ENCODE measurements at places on chromosomes 11 and 22. TPM values are rescaled to one million over a fixed set of nuclear protein-coding genes. Genes with fewer than 3 reads are reported as not detected.

- H3K36me3 ChIP-seq, result no peaks in the 10 kb centered on the region
- no peaks in the 10 kb centered on the region for H3K27me3 ChIP-seq
- no peak overlapping the region for H3K27ac ChIP-seq
- no peak for DNase-seq
- H3K4me3 ChIP-seq, result no peak overlapping the region
- no peaks in the 10 kb centered on the region for H3K4me1 ChIP-seq
Measured at GRCh38 chr11:110787680-110788079, 75.4 kb upstream of the ARHGAP20 start.

- H3K27me3 ChIP-seq, result no peaks in the 10 kb centered on the region
- DNase-seq, result peak; percentile 15
- peaks cover 5% of the 10 kb centered on the region for H3K36me3 ChIP-seq
- H3K4me1 ChIP-seq, result peaks cover 52% of the 10 kb centered on the region
- no peak overlapping the region for H3K4me3 ChIP-seq
Measured at GRCh38 chr11:119262668-119263351, 54.1 kb downstream of the MCAM start.

DNA sequence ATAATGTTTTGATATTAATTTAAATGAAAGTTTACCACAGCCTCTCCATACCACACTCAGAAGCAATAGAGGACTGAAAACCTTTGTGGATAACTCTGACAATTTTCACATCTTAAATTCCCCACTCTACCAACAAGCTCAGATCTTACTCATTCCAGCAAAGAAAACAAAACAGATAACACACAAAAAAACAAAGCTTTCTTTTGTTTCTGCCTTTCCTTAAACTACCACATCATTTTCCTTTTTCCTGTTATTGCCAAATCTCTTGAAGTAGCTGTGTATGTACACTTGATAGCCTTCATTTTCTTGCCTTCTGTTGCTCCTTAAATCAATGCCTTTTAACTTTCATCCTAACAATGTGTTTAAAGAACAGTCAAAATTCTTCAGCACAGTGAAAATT, 484.9 kb downstream of the NTM start:
- no peak overlapping the region for H3K27ac ChIP-seq
- no peaks in the 10 kb centered on the region for H3K36me3 ChIP-seq
- no peak for DNase-seq
- no peaks in the 10 kb centered on the region for H3K4me1 ChIP-seq
- no peaks in the 10 kb centered on the region for H3K27me3 ChIP-seq

GRCh38 chr11:10696468-10697322, 3.1 kb upstream of the IRAG1 start:
- H3K27ac ChIP-seq, result no peak overlapping the region
- no peaks in the 10 kb centered on the region for H3K36me3 ChIP-seq
- DNase-seq, result no peak
- H3K4me3 ChIP-seq, result no peak overlapping the region

GRCh38 chr11:126268361-126268707, 361 bp downstream of the SRPRA start:
- peak overlapping the region; percentile 96 for H3K4me3 ChIP-seq
- DNase-seq, result no peak
- H3K36me3 ChIP-seq, result peaks cover 56% of the 10 kb centered on the region
- peak overlapping the region; percentile 97 for H3K27ac ChIP-seq
- peaks cover 41% of the 10 kb centered on the region for H3K4me1 ChIP-seq

- peaks cover 2% of the 10 kb centered on the region for H3K27me3 ChIP-seq
- no peak overlapping the region for H3K27ac ChIP-seq
- no peaks in the 10 kb centered on the region for H3K36me3 ChIP-seq
Measured at GRCh38 chr22:27262361-27262760, 539.2 kb downstream of the MN1 start.

DNA sequence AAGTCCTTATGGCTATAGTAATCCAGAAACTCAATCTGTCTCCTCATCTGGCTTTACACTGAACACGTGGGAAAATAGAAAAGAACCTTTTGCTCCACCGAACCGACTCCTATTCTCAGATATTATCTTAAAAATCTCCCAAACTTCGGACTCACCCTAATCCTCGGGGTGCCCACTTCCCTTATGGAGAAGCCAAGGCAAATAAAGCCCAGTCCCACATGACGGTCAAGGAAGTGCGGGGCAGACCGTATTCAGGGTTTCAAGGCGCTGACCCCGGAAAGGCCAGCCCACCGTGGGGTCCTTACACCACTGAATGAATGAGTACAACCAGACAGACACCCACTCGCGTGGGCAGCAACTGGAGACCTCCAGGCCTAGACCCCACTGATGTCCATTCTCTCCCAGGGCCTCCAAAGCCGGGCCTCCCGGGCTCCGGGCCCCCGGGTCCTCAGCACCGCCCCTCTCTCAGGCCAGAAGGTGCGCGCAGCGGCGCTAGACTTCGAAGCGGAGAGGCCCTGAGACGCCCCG, 489 bp downstream of the NUP98 start:
- no peaks in the 10 kb centered on the region for H3K27me3 ChIP-seq
- peak overlapping the region; percentile 99 for H3K27ac ChIP-seq
- H3K4me1 ChIP-seq, result peaks cover 45% of the 10 kb centered on the region

DNA sequence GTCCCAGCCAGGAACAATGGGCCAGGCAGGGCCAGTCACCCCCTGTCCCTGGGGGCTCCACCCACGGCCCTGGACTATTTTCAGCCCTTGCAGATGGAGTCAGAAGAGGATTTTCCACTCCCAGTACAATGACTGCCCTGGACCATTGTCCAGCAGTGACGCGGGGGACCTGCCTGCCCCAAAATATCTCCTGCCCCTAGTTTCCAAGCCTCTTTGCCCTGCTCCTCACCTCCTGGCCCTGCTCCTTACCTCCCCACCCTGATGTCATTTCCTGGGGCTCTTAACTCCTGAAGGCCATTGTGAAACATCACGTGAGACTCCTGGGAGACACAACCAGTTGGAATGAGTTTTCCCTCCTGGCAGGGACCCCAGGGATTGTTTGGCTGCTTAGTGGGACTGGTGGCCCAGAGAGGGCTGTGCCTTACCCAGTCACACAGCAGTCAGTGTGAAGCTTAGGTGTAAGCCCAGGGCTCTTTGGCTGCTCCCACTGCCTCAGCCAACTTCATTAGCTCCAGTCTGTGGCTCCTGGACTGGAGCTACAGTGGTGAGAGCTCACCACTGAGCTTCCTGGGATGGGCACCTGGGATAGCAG, 22.2 kb downstream of the P2RY2 start:
- H3K4me1 ChIP-seq, result no peaks in the 10 kb centered on the region
- H3K27ac ChIP-seq, result no peak overlapping the region
- no peaks in the 10 kb centered on the region for H3K36me3 ChIP-seq
- H3K27me3 ChIP-seq, result peaks cover 2% of the 10 kb centered on the region
- DNase-seq, result no peak

- DNase-seq, result peak; percentile 45
- H3K36me3 ChIP-seq, result peaks cover 50% of the 10 kb centered on the region
- H3K4me1 ChIP-seq, result peaks cover 40% of the 10 kb centered on the region
- H3K27me3 ChIP-seq, result no peaks in the 10 kb centered on the region
Measured at GRCh38 chr11:67400942-67401494, 640 bp downstream of the PPP1CA start.

DNA sequence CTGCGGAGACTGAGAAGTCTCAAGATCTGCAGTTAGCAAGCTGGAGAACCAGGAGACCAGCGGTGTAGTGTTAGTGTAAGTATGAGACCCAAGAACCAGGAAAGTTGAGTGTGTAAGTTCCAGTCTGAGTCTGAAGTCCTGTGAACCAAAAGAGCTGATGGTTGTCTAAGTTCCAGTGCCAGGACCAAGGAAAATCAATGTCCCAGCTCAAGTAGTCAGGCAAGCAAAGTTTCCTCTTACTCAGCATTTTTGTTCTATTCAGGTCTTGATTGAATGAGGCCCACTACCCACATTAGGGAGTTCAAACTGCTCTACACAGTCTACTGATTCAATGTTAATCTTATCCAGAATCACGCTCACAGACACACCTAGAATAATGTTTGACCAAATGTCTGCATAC, 11.0 kb downstream of the USP28 start:
- no peaks in the 10 kb centered on the region for H3K27me3 ChIP-seq
- no peak for DNase-seq
- peaks cover 10% of the 10 kb centered on the region for H3K36me3 ChIP-seq
- H3K4me3 ChIP-seq, result no peak overlapping the region
- no peak overlapping the region for H3K27ac ChIP-seq

GRCh38 chr22:38872831-38873248, 824 bp upstream of the CBX6 start:
- H3K27ac ChIP-seq, result peak overlapping the region; percentile 87
- peak overlapping the region; percentile 92 for H3K4me3 ChIP-seq
- no peaks in the 10 kb centered on the region for H3K27me3 ChIP-seq
- H3K36me3 ChIP-seq, result peaks cover 30% of the 10 kb centered on the region
- peaks cover 55% of the 10 kb centered on the region for H3K4me1 ChIP-seq
- DNase-seq, result no peak

GRCh38 chr11:94533696-94534630, 9.8 kb upstream of the FUT4 start:
- H3K36me3 ChIP-seq, result no peaks in the 10 kb centered on the region
- no peak for DNase-seq
- H3K4me3 ChIP-seq, result no peak overlapping the region
- H3K27ac ChIP-seq, result no peak overlapping the region
- H3K27me3 ChIP-seq, result peaks cover 17% of the 10 kb centered on the region

GRCh38 chr11:133467686-133468085, 64.6 kb downstream of the OPCML start:
- H3K4me1 ChIP-seq, result no peaks in the 10 kb centered on the region
- H3K27ac ChIP-seq, result no peak overlapping the region
- H3K36me3 ChIP-seq, result no peaks in the 10 kb centered on the region
- no peak overlapping the region for H3K4me3 ChIP-seq
- no peaks in the 10 kb centered on the region for H3K27me3 ChIP-seq

DNA sequence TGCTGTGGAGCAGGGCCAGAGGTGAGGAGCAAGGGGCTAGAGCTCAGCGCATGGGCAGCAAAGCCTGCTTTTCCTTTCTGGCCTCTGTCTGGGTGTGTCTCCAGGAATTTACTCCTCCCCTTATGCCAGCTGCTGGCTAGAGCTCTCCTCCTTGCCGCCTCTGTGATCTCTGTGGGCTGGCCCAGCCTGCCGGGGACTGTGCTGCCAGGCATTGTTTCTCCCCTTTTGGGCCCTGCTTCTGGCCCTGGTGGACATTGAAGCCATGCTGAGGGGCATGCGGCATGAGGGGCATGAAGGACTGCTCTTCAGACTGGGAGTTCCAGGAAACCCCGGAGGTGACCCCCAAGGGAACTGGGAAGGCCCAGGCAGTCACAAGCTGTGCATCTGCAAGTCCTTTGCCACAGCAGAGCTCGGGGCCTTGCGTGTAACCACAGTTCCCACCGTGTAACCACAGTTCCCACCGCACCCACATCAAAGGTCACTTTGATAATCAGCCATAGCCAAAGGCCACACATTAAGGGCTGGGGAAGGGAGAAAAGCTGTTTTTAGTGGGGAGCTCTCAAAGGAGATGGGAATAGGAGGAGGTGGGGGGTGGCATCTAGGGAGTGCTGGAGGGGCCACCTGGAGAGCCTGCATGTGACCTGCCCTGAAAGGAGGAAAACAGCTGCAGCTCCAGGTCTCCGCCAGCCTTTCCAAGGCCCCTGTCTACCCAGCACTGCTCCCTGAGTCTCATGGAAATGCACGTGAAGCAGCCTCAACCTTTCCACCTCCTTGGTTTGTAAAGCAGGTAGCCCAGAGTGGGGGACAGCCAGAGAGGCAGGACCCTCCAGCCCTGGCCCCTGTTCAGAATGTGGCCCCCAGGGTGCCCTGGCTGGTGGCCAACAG, 62.3 kb downstream of the PPFIBP2 start:
- no peaks in the 10 kb centered on the region for H3K36me3 ChIP-seq
- H3K27ac ChIP-seq, result no peak overlapping the region
- peaks cover 34% of the 10 kb centered on the region for H3K4me1 ChIP-seq
- peaks cover 32% of the 10 kb centered on the region for H3K27me3 ChIP-seq
- peak; percentile 25 for DNase-seq

DNA sequence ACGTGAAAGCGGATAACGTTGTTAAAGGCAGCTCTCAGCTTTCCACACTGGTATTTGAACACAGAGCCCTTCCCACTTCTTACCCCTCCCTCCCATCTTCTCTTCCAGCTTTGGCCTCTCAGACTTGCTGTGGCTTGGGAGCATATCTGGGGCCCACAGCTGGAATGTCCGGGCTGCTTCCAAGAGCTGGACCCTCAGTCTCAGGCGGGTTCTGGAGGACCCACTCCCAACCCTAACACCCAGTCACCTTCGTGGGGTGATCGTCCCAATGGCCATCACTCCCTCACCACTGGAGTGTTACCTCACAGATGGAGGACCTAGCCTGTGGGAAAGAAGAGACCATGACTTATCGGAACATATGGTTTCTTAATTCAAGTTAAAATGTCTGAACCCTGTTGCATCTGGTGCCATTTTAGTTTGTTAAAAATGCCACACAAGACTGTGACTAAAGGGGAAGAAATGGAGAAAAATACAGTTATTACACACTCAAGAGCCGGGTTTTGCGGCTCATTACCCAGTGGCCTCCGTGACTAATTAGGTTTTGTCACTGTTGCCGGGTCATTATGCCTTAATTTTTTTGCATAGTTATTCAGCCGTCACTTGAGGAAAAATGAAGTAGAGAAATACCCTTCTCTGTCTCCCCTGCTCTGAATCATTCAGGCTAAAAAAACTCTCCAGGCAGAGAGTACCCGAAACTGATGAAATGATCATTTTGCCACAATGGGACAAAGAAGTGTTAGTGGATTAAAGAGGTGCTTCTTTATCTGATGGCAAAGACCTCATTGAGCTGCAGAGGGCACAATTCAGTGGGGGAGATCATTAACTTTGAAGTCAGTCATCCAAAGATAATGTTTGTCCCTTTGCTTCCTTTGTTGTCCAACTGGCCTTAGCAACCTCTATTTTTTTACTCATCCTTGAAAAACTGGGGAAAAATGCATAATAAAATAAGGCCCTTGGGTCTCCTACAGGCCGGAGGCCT, 87.2 kb upstream of the HTATIP2 start:
- no peak for DNase-seq
- no peaks in the 10 kb centered on the region for H3K36me3 ChIP-seq
- peaks cover 6% of the 10 kb centered on the region for H3K27me3 ChIP-seq
- H3K27ac ChIP-seq, result no peak overlapping the region

- no peaks in the 10 kb centered on the region for H3K27me3 ChIP-seq
- no peak overlapping the region for H3K4me3 ChIP-seq
- no peaks in the 10 kb centered on the region for H3K36me3 ChIP-seq
- no peak for DNase-seq
- H3K4me1 ChIP-seq, result no peaks in the 10 kb centered on the region
Measured at GRCh38 chr11:112826026-112826425, 135.2 kb upstream of the NCAM1 start.

- H3K4me3 ChIP-seq, result no peak overlapping the region
- peaks cover 8% of the 10 kb centered on the region for H3K27me3 ChIP-seq
- no peaks in the 10 kb centered on the region for H3K36me3 ChIP-seq
Measured at GRCh38 chr22:22881116-22882000, 6.3 kb upstream of the IGLL5 start.

GRCh38 chr11:113840932-113841664, 34.3 kb downstream of the USP28 start:
- H3K36me3 ChIP-seq, result peaks cover 14% of the 10 kb centered on the region
- no peaks in the 10 kb centered on the region for H3K27me3 ChIP-seq
- no peak overlapping the region for H3K27ac ChIP-seq
- no peak overlapping the region for H3K4me3 ChIP-seq
- peaks cover 7% of the 10 kb centered on the region for H3K4me1 ChIP-seq

GRCh38 chr22:38313384-38313955, 3.8 kb downstream of the CSNK1E start:
- DNase-seq, result peak; percentile 59
- H3K27me3 ChIP-seq, result no peaks in the 10 kb centered on the region
- peak overlapping the region; percentile 91 for H3K27ac ChIP-seq
- peaks cover 29% of the 10 kb centered on the region for H3K36me3 ChIP-seq
- H3K4me3 ChIP-seq, result no peak overlapping the region
- peaks cover 61% of the 10 kb centered on the region for H3K4me1 ChIP-seq

ART5 gene
- total RNA-seq, result not detected

TEX12 gene
- not detected for total RNA-seq

DTX4 gene
- total RNA-seq, result 0.29 TPM

OMP gene
- total RNA-seq, result not detected

LYVE1 gene
- not detected for total RNA-seq

MYEOV gene
- total RNA-seq, result not detected

MRE11 gene
- 42.0 TPM for total RNA-seq

OR8D4 gene
- total RNA-seq, result not detected

MYO18B gene
- 1.8 TPM for total RNA-seq

ADM2 gene
- total RNA-seq, result 5.5 TPM
